PC-3 (cell line): ENCODE measurements at places on chromosomes 16 and 17. TPM values are rescaled to one million over a fixed set of nuclear protein-coding genes. Genes with fewer than 3 reads are reported as not detected.

DNA sequence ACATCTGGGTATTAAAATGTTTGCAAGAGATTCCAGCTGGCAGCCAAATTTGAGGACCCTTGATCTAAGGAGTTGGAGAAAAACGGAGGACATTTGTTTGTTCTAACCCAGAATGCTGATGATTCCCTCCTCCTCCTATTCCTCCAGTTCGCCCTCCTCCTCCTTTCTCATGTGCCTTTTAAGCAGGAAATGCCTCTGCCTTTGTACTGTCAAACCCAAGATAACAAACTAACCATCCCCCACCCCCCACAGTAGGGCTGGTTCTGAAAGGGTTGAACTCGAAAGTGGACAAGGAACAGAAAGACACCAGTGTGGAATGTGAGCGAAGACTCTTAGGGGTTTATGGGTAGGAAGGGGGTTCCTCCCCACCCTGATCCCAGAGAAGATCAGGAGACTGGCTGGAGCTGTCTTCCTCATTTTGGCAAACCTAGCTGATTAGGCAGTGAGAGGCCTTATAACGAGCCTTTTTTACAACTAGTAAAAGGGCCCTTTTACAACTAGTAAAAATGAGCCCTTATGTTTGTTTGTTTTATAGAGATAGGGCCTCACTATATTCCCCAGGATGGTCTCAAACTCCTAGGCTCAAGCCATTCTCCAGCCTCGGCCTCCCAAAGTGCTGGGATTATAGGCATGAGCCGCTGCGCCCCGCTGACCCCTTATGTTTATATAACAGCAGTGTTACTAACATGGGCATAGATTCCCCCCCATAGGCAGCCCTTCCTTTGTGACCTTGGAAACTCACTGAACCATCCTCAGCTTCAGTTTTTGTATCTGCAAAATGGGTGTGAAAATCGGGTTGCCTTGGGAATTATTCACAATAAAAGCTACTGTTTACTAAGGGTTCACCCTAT lies 975 bp downstream of the CHD9 start:
- peak; percentile 28 for DNase-seq

- DNase-seq, result no peak
Observed at GRCh38 chr17:64083563-64084085, 46.3 kb downstream of the ERN1 start.

- peak; percentile 52 for DNase-seq
Observed at GRCh38 chr16:57380671-57381462, 8.6 kb downstream of the CX3CL1 start.

TP53TG3F gene
- not detected in 2 replicates for total RNA-seq

DNA sequence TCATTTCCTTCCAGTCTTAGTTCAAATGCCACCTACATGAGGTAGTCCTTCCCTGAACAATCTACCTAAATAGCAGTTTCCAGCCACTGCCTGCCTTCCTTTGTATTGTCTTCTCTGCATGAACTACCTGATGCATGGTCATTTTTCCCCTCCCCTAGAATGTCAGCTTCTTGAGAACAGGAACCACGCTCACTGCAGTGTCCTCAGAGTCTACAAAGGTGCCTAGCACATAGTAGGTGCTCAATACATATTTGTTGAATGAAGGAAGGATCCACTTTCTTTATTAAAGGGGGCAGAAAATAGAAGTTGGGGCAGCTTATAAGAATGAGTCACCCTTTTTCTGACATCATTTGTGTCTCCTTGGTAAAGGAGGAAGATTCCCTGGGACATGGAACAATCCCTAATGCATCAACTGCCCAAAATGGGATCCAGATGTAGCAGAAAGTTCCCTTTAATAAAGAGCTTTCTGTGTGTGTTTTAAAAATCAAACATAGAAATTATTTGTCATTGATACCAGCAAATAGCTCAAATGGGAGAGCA lies 4.4 kb upstream of the CYLD start:
- DNase-seq, result no peak

- DNase-seq, result no peak
Observed at GRCh38 chr17:9003355-9004131, 17.8 kb upstream of the NTN1 start.
